ENCODE measurements at places on chromosomes 4 and X. TPM values are rescaled to one million over a fixed set of nuclear protein-coding genes. Genes with fewer than 3 reads are reported as not detected.

Gene RRAGB
- total RNA-seq, result 25.6 TPM

Gene MAP3K15
- total RNA-seq, result 0.52 TPM

Gene SMIM10L2A
- total RNA-seq, result 1.6 TPM

Gene SSX2B
- not detected for total RNA-seq

Gene GCNA
- total RNA-seq, result 2.6 TPM

Gene TMSB15A
- total RNA-seq, result 6.3 TPM

Gene GC
- total RNA-seq, result not detected

Gene FMR1NB
- not detected for total RNA-seq

Gene RNF175
- total RNA-seq, result not detected

Gene MTNR1A
- total RNA-seq, result not detected

Gene SPP1
- total RNA-seq, result 156 TPM

Gene TMPRSS11F
- not detected for total RNA-seq

Gene NSG1
- 1.0 TPM for total RNA-seq

Gene PDLIM5
- total RNA-seq, result 311 TPM

All from skeletal muscle tissue (tissue), 5 donors.